Progenitor cell of endocrine pancreas (in vitro differentiated cells): ENCODE measurements at places on chromosomes 2 and 18. TPM values are rescaled to one million over a fixed set of nuclear protein-coding genes. Genes with fewer than 3 reads are reported as not detected.

DNA sequence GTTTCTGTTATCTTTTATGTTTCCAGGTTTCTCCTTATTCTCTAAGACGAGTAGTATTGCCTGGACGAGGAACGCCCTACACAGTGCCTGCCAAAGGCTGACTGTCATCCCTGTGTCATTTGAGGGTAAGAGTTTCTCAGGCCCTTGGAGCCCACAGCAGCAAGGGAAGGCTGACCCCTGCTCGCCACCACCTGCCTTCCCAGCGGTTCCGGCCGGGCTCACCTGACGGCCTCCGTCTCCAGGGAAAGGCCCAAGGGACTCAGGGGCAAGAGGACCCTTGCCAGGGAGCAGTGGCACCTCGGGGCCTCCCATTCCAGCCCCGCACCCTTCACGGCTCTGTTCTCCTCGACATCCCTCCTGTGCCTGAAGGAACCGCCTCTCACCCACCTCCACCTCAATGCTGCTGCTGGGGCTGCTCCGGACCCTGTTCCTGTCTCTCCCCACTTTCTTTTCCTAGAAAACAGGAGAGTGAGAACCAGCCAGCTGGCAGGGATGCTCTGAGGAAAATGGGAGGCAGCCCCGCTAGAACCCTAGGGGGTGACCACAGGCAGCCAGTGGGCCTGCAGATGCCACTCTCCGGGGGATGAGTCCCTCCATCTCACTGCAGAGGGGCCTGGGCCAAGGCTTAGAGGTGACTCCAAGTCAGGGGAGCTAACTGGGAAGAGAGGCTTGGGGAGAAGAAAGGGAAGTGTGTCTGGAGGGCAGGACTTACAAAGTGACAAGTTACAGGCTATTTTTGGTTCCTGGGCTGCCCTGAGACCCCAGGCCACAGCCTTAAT is 1.9 kb downstream of the LIMS2 start:
- H3K4me3 ChIP-seq = no peak overlapping the region
- no peak for DNase-seq
- no peaks in the 10 kb centered on the region for H3K36me3 ChIP-seq
- peaks cover 77% of the 10 kb centered on the region for H3K27me3 ChIP-seq
- H3K27ac ChIP-seq = no peak overlapping the region

The CTDP1 gene
- 23.9 and 24.9 TPM in 2 replicates for total RNA-seq

DNA sequence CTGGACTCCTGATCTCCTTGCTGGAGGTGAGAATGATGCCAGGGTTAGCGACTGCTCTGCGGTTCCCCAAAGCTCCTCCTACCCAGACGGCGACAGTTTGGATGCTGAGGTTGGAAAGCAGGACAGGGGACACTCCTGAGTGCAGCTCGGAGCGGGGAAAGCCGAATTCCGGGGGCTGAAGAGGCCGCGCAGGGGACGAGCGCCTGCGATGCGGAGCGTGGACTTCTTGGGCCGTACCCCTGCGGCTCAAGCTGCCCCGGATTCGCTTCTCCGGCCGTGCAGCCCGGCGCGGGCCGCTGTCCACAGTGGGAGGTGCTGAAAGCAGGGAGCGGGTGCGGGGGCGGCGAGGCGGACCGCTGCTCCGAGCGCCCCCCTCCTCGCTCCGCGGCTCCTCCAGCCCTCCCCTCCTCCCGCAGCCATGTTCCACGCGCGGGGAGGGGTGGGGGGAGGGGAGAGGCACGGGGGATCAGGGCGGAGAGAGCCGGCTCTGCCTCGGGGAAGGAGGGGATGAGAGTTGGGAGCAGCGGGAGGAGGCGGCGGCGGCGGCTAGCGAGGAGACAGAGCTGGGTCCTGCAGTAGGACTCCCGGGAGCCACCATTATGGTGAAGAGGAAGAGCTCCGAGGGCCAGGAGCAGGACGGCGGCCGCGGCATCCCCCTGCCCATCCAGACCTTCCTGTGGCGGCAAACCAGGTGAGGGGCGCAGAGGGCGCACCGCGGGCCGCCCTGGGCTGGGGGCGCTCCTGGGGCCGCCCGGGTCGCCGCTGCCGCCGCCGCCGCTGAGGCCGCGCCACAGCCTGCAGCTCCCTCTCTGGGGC is at the start of gene UNC80:
UNC80 (plus strand) TSS at position 359 of the 816 bp plus-strand sequence; CDS start at position 600, 241 bp downstream.
- peaks cover 2% of the 10 kb centered on the region for H3K4me1 ChIP-seq
- peak within 1 kb of the TSS; percentile 76 for H3K27ac ChIP-seq
- peak within 1 kb of the TSS; percentile 69 for H3K4me3 ChIP-seq
- no peaks in the 10 kb centered on the region for H3K36me3 ChIP-seq

- DNase-seq = no peak
- peaks cover 13% of the 10 kb centered on the region for H3K27me3 ChIP-seq
- H3K36me3 ChIP-seq = no peaks in the 10 kb centered on the region
Measured at GRCh38 chr2:1268034-1268433, 145.2 kb upstream of the TPO start.

- DNase-seq = no peak
- no peaks in the 10 kb centered on the region for H3K36me3 ChIP-seq
Measured at GRCh38 chr2:10844097-10844496, 31.5 kb upstream of the PDIA6 start.

The FLACC1 gene
- total RNA-seq = 0.55 and 0.69 TPM in 2 replicates

DNA sequence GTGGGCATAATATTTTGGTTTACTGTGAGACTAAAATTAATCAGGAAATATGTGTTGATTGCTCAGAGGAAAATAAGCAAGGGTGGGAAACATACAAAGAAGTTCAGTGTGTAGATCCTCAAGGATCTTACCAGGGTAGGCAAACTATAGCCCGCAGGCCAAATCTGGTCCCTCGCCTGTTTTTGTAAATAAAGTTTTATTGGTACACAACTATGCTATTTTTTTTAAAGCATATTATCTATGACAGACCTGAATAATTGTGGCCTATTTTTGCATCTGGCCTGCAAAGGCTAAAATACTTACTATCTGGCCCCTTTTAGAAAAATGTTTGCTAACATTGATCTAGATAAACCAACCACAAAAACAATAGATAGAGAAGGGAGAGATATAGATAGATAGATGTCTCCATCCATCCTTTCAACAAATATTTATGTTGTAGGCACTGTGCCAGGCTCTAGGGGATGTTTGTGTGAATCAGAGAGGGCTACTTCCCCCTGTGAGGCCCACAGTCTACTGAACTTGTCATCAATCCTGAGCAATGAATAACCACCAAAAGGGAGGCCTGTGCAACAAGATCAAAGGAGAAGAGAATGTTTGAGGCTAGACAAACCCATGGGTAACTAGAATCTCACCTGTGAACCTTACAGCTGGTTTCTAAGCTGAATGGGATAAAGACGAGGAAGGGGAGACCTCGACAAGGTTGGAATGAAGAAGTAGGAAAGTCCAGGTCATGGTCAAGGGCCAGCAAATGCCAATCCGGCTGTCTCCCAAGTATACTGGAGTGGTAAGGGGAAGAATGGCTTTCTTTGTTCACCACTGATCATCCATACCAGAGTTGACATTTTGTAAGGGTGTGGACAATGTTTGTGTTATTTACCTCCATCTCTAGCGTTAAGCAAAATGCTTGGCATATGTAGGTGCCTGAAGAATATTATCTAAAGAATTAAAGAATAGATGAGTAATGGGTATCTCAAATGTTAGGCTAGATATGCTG is 23.6 kb downstream of the ALPK2 start:
- peaks cover 5% of the 10 kb centered on the region for H3K4me1 ChIP-seq
- H3K27me3 ChIP-seq = peaks cover 6% of the 10 kb centered on the region
- no peak overlapping the region for H3K27ac ChIP-seq
- no peak for DNase-seq
- H3K4me3 ChIP-seq = no peak overlapping the region

GRCh38 chr18:62289047-62289446 is 36.1 kb upstream of the TNFRSF11A start:
- H3K27ac ChIP-seq = no peak overlapping the region
- peaks cover 13% of the 10 kb centered on the region for H3K36me3 ChIP-seq
- no peak overlapping the region for H3K4me3 ChIP-seq
- H3K4me1 ChIP-seq = peaks cover 11% of the 10 kb centered on the region
- H3K27me3 ChIP-seq = no peaks in the 10 kb centered on the region

The CPO gene
- total RNA-seq = 0.24 TPM in 1 of 2 replicates, not detected in the other

- no peak for DNase-seq
- no peak overlapping the region for H3K4me3 ChIP-seq
- H3K36me3 ChIP-seq = no peaks in the 10 kb centered on the region
- H3K4me1 ChIP-seq = no peaks in the 10 kb centered on the region
- H3K27ac ChIP-seq = no peak overlapping the region
Measured at GRCh38 chr18:56373601-56374000, 264.8 kb downstream of the TXNL1 start.

DNA sequence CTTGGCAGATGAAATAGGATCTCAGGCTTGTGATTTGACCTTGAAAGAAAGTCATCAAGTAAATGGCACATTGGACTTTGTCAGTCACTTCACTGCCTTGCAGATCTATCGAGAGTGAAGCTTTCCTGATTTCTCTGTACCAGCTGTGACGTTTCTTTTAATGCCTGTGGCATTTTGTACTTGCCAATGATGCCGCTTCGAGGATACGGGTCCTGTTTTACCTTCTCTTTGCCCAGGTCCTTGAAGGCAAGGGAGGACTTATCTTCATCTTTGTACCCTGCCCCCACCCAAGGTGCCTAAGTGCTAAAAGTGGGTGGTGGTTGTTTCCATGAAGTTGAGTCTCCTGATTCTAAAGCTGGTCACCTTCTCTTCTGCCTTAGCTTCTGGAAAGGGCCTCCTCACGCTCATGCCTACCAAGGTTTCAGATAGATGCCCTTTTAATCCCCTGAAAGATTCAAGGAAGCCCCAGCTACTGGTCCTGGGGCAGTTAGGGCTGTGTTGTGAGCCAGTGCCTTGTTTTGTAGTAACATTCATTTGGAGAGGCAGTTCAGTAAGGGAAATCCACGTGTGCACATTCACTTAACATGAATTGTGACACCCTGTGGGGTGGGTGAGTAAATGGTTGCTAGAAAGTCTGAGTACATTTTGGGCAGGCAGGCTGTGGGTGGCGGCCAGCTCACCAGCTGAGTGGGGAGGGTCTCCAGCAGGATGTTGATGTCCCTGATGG is 6.1 kb downstream of the LBH start:
- H3K27me3 ChIP-seq = peaks cover 3% of the 10 kb centered on the region
- no peak overlapping the region for H3K4me3 ChIP-seq
- no peak overlapping the region for H3K27ac ChIP-seq

DNA sequence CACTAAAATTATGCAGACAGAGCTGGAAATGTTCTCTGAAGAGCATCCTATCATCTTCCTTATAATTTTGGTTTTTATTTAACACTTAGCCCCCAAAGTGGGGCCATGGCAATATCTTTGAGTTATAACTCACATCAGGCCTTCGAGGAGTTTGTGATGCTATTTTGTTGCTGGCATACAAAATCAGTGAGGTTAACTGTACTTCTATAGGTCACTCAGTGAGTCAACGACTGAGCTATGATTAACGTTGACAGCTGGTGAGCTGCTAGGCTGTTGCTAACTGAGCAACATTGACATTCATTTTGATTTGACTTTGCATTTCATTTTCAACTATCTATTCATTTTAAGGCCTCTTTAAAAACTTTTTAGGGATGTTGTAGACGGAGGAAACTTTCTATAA is 50.0 kb downstream of the GPD2 start:
- H3K4me1 ChIP-seq = peaks cover 22% of the 10 kb centered on the region
- H3K36me3 ChIP-seq = no peaks in the 10 kb centered on the region
- H3K27me3 ChIP-seq = no peaks in the 10 kb centered on the region

DNA sequence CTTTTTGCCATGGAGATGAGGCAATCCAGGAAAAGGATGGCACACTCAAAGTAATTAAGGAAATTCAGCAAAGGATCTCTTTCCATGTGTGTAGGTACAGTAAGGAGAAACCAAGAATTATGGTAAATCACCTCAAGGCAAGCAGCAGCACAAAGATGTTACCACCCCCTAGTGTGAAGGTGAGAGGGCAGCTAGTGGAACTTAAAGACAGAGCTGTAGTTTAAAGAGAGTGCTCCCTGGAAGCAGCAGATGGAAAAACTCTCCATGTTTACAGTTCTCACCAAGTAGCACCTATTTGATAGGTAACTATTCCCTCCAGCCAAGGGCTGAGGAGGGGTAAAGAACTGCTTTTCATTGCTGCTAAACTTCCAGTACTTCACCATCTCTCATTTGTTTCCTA is 860.4 kb upstream of the CRIM1 start:
- no peaks in the 10 kb centered on the region for H3K36me3 ChIP-seq
- no peaks in the 10 kb centered on the region for H3K27me3 ChIP-seq
- H3K27ac ChIP-seq = no peak overlapping the region
- H3K4me3 ChIP-seq = no peak overlapping the region
- no peak for DNase-seq

- no peak for DNase-seq
- peaks cover 10% of the 10 kb centered on the region for H3K27me3 ChIP-seq
- no peak overlapping the region for H3K4me3 ChIP-seq
- H3K36me3 ChIP-seq = no peaks in the 10 kb centered on the region
- no peak overlapping the region for H3K27ac ChIP-seq
- H3K4me1 ChIP-seq = peaks cover 9% of the 10 kb centered on the region
Measured at GRCh38 chr2:30113617-30114293, 33.1 kb upstream of the YPEL5 start.

GRCh38 chr2:149544692-149545091 is 42.9 kb downstream of the MMADHC start:
- no peaks in the 10 kb centered on the region for H3K27me3 ChIP-seq
- DNase-seq = no peak
- no peaks in the 10 kb centered on the region for H3K4me1 ChIP-seq
- H3K36me3 ChIP-seq = no peaks in the 10 kb centered on the region
- no peak overlapping the region for H3K27ac ChIP-seq
- H3K4me3 ChIP-seq = no peak overlapping the region

DNA sequence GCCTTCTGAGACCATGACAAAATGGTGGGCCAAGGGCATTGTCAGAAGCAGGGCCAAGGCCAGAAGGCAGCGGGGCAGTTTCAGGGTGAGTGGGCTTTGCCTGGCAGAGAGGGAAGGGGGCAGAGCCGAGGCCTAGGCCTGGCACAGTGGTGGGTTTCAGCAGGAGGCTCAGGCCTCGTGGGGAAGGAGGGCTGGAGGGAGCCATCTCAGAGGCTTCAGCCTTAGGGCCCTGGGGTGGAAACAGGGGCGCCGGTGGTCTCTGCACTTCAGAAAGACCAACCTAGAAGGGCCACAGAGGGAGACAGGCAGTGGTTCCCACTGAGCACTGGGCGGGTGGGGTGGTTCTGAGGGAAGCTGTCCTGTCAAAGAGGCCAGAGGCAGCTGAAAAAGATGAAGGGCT is 58.0 kb upstream of the SMAD7 start:
- DNase-seq = no peak
- H3K27me3 ChIP-seq = peaks cover 6% of the 10 kb centered on the region
- peaks cover 3% of the 10 kb centered on the region for H3K4me1 ChIP-seq
- no peak overlapping the region for H3K27ac ChIP-seq
- H3K36me3 ChIP-seq = no peaks in the 10 kb centered on the region
- H3K4me3 ChIP-seq = no peak overlapping the region

The SPTBN1 gene
- 283 and 287 TPM in 2 replicates for total RNA-seq

GRCh38 chr2:239108459-239108858 is 260.6 kb downstream of the TWIST2 start:
- peaks cover 10% of the 10 kb centered on the region for H3K36me3 ChIP-seq
- no peak for DNase-seq
- H3K27ac ChIP-seq = no peak overlapping the region
- H3K27me3 ChIP-seq = no peaks in the 10 kb centered on the region
- H3K4me3 ChIP-seq = no peak overlapping the region

The NUP35 gene
- total RNA-seq = 18.1 and 20.9 TPM in 2 replicates

DNA sequence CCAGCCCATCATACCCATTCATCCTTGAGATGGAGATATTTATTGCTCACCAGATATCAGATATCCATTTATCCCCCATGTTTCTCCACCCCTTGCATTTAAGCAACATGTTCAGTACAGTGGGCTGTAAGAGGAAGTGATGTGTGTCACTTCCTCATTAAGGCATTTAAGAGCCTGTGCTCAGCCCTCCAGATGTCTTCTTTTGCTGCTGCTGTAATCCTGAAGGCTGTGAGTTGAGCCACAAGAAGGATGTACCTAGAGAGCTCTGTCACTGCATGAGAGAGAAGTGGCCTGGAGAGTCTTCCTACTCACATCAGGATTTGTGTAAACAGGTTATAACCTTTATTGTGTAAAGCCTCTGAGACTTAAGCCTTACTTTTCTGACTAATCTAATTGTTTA is 151.8 kb upstream of the UNC80 start:
- H3K36me3 ChIP-seq = no peaks in the 10 kb centered on the region
- H3K27ac ChIP-seq = no peak overlapping the region
- no peaks in the 10 kb centered on the region for H3K27me3 ChIP-seq
- H3K4me3 ChIP-seq = no peak overlapping the region
- no peak for DNase-seq
